H1 (cell line): ENCODE measurements at places on chromosomes 5 and 9.
A peak's percentile ranks its signal among the peaks of the same experiment; 100 is the strongest.

GRCh38 chr9:116942593-116943061 lies 255.5 kb downstream of the TRIM32 start:
- DNase-seq = no peak

DNA sequence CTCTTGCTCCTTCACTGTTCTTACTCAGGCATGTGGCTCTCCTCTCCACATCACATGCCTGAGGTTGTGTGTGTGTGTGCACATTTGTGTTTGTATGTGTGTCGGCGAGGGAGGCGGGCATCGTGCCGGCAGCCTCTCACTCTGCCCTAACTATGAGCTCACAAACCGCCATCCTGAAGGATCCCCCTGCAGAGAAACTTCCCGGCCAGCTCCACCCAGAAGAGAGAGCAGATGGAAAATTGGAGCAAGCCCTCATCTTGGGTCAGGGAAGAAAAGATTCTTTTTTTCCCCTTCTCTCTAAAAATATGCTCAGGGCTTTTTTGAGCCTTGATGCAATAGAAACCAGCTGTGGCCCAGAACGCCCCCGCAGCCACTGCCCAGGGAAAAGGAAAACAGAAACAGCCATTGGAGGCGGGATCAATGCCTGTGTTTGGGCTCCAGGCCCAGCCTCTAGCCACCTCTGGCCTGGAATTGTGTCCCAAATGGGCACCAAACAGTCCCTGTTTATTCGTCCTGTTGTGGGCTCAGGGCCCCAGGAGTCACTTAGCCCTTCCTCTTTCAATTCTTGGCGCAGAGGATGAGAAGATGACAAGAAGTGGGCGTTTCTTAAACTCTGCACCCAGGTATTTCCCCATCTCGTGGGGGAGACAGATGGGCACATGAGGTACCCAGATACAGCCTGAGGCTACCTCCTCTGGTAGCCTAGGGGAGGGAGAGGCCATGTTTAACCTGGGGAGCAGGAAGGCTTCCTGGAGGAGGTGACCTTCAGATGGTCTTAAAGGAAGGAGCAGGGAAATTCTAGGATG lies 151.5 kb downstream of the RGS3 start:
- no peak for DNase-seq

DNA sequence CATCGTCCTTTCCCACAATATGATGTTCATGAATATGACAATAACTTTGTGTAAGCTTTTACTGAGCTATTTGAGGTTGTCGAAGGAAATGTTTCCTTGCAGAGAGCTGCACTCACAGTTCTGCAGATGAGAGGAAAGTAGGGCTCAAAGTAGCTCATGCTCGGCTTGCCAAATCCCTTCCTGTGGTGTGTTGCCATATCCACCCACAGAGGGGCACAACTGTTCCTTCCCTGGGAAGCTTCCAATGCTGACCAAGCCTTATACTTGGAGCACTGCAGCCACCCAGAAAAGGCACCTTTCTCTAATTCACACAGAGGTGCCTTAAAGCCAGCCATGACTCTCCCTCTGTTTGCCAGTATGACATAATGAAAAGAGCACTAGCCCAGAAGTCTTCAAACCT lies 390.3 kb downstream of the CAAP1 start:
- DNase-seq = no peak

DNA sequence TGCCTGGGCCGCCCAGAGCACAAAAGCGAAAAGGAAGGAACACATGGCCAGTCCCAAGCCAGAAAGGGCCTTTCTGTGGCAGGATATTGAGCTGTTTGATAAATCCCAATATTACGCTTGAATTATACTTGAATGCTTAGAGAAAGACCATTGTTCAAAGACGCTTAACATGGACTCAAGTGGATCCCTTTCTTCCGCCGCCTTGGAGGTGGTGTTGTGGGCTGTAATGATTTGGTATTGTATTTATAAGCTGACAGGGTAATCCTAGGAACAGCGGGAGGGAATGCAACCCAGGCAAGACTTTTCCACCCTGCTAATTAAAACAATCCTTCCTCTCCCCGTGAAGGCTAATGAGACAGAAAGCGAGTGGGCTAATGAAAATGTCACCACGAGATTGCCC lies 24.9 kb downstream of the CFAP77 start:
- no peak for DNase-seq

- no peak for DNase-seq
These were observed 135.3 kb upstream of the DPYSL3 start for GRCh38 chr5:147645197-147645596.

GRCh38 chr9:99222416-99223270 lies 561 bp downstream of the SEC61B start:
- no peak for DNase-seq

- DNase-seq = no peak
These were observed 22.1 kb upstream of the KIF2A start for GRCh38 chr5:62283861-62284260.

DNA sequence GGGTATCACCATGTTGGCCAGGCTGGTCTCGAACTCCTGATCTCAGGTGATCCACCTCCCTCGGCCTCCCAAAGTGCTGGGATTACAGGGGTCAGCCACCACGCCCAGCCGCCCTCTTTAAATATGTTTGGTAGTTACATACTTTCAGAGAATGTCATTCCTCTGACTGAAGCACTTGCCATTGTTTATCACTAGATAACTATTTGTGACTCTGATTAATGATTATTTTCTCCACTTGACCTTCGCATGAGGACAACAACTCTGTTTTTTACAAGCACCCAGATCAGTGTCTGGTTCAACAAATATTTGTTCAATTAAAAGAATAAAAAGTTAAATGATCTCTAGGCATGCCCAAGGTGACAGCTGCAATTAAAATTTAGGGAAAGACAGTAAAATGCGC lies 56.2 kb downstream of the CLINT1 start:
- DNase-seq = no peak

DNA sequence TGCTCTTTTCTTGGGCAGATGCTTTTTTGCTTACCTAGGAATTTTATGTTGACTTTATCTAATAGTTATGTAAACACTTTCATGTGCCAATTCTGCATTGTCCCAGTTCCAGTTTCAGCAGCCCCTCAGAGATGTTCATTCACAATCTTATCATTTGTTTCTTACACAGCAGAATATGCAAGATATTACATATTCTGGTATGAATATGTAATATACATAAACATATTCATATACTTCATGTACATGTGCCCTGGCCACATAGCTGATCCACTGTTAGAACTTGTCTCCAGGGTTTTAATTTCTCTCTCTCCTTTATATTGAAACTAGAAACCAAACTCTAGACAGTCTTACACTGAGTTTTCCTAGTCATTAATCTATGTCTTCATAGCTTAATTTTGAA lies 90.2 kb upstream of the PARP8 start:
- DNase-seq = no peak

GRCh38 chr5:180047667-180048066 lies 23.9 kb downstream of the RNF130 start:
- DNase-seq = no peak

DNA sequence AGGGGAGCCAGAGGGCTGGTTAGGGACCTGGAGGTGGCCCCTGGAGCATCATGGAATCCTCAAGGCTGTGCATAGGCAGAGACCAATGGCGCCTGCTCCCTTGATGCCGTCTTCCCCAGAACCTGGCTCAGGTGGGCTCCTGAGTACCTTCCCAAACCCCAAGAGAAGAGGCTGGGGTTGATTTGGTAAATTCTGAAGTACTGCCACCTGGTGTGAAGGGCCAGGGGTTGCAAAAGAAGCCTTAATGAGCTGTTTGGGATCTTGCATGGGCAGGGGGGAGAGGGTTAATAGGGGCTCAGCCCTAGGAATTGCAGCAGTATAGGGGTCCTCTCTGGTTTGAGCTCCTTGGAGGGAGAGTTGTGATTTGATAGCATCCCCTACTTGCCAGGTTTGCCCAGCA lies 52.1 kb downstream of the CYSTM1 start:
- DNase-seq = no peak

GRCh38 chr9:106708475-106709146 lies 154.4 kb upstream of the ZNF462 start:
- DNase-seq = no peak

- no peak for DNase-seq
These were observed 88.6 kb downstream of the ANKRD31 start for GRCh38 chr5:75148051-75148450.

- DNase-seq = no peak
These were observed 96.7 kb downstream of the SNCAIP start for GRCh38 chr5:122408592-122409224.

GRCh38 chr5:176943816-176944215 lies 44.7 kb upstream of the HK3 start:
- peak; percentile 62 for DNase-seq

- no peak for DNase-seq
These were observed 89.5 kb downstream of the ADAMTS2 start for GRCh38 chr5:179255527-179256327.

GRCh38 chr5:172594867-172595466 lies 46.1 kb upstream of the NEURL1B start:
- DNase-seq = no peak

GRCh38 chr9:105157171-105157583 lies 87.3 kb upstream of the SLC44A1 start:
- no peak for DNase-seq

DNA sequence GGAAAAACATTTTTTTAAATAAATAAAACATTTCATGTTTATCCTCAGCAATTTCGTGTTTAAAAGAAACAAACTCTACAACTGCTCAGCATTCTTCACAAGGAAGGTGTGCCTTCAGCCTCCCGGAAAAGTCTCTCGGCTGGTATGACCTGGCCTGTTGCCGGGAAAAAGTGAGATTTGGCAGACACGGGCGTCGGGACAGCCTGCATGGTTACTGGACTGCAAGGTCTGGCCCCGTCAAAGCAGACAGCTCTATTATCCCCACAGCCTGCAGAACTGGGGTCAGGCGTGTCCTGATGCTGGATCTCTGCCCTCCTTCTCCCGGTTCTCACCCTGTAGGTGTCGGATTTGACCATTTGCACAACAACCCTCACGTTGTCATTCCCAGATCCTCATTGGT lies 120.3 kb upstream of the SPATA31C2 start:
- DNase-seq = no peak

DNA sequence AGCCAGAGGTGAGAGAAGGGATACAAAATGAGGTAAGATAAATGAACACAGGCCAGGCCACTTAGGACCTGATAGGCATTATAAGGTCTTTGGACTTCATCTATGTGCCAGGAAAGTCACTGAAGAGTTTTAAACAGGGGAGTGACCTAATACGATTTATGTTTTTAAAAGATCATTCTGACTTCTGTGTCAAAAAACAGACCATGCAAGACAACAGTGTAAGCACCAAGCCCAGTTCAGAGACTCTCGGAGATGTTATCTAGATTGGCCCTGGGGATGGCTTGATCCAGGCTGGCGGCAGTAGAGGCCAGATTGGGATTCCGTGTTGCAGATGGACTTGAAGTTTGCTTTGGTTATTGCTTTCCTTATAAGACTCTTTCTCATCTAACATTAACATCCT lies 43.0 kb upstream of the DPYSL3 start:
- no peak for DNase-seq

DNA sequence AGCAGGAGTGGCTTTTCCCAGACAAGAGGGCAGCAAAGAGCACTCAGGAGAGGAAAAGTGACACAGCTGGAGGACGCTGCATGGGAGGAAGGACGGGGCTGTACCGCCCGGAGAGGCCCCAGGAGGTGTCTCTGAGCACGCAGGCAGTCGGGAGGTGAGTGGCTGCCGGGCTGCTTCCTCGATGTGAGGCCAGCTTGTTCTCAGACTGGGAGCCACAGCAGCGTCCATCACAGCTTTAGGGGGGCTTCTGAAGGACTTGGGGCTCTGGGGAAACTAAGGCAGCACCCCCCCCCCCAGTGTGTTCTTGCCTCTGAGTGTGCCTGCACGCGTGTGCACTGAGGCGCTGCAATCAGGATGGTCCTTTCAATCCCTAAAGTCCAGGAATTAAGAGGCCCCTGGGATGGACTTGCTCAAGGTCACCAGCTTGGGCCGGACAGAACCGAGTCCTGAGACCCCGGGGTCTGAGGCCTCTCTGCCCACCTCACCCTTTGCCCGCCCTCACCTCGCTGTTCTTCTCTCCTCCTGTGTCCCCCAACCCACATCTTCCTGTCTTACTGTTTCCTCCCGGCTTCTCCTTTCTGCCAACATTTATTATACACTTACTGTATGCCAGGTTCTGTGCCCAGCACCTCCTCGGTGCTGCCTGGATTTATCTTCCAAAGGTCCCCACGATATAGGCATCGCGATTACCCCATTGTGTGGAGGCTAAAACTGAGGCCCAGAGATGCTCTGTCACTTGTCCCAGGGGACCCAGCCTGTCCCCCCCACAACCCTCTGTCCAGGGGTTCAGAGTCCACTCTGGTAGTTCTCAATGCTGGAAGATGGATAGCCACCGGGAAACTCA lies 32.9 kb downstream of the FAM163B start:
- DNase-seq = no peak

- DNase-seq = no peak
These were observed 593 bp downstream of the TIGD6 start for GRCh38 chr5:149999866-150000255.

GRCh38 chr9:95368377-95369160 lies 51.1 kb upstream of the FANCC start:
- no peak for DNase-seq

GRCh38 chr5:68780299-68780955 lies 313.4 kb upstream of the SLC30A5 start:
- no peak for DNase-seq

- DNase-seq = no peak
These were observed 140.8 kb downstream of the SLC12A2 start for GRCh38 chr5:128224336-128224735.

GRCh38 chr5:157388111-157388710 lies 71.8 kb upstream of the NIPAL4 start:
- DNase-seq = no peak

- DNase-seq = no peak
These were observed 210.5 kb upstream of the SEMA6A start for GRCh38 chr5:116785106-116785505.

DNA sequence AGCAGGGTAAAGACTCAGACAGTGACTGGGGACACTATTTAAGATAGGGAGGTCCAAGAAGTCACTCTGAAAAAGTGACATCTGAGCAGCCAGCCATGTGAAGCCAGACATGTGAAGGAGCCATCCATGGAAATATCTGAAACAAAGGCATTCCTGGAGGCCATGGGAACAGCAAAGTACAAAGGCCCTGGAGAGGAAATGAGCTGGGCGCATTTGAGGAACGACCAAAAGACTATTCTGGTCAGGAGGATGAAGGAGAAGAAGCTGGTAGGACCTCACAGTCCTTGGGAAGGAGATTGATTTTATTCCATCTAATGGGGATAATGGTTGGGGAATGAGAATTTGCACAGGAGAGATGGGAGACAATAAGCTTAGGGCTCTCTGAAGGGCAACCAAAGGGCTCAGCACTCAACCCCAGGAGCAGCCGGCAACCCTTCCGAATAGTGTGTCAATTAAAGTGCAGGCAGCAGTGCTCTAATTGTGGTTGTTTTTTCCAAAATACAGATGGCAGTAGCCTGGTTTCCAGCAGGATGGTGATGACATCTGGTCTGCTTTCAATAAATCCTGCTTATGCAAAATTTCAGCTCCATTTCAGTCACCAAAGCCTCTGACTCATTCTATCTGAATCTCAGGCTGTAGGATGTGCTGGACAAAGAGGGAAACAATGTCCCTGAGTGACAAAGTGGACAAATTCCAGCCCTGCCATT lies 26.7 kb downstream of the FOXI1 start:
- peak; percentile 10 for DNase-seq

DNA sequence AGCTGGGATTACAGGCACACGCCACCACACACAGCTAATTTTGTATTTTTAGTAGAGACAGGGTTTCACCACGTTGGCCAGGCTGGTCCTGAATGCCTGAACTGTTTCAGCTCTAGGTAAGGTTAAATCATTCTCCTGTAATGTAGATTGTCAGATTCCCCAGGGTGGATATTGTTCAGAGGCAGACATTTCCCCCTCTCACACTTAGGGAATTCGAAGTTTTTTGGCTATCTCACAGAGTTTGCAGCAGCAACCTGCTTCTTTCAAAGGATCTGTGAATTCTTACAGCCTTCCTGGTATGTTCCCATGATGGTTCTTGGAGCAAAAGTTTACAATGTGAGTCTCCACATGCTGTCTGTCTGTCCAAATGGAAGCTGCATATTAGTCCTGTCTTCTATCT lies 15.6 kb upstream of the DIRAS2 start:
- DNase-seq = no peak
